ENCODE measurements at places on chromosomes 2 and 18. TPM values are rescaled to one million over a fixed set of nuclear protein-coding genes. Genes with fewer than 3 reads are reported as not detected.

Gene TSN
- 64.1 TPM for total RNA-seq

Gene RUFY4
- not detected for total RNA-seq

Gene CARF
- total RNA-seq: 4.4 TPM

Gene GALNT3
- total RNA-seq: 22.9 TPM

Gene DSG3
- 0.67 TPM for total RNA-seq

Gene DNAJB2
- total RNA-seq: 62.6 TPM

Gene PROKR1
- not detected for total RNA-seq

Gene REG1B
- total RNA-seq: not detected

Gene TMEM247
- not detected for total RNA-seq

Gene ANKRD23
- 2.1 TPM for total RNA-seq

Gene NMS
- total RNA-seq: not detected

Gene DSG4
- total RNA-seq: not detected

Gene FZD7
- 14.5 TPM for total RNA-seq

Gene ASPRV1
- total RNA-seq: 0.07 TPM

Gene RHOB
- 204 TPM for total RNA-seq

Gene BMP10
- not detected for total RNA-seq

Gene RGPD4
- total RNA-seq: not detected

Gene MROH2A
- total RNA-seq: not detected

Gene PLA2R1
- total RNA-seq: 3.6 TPM

Gene HOXD11
- total RNA-seq: 16.3 TPM

Gene SCYGR2
- not detected for total RNA-seq

Gene WDFY1
- 47.3 TPM for total RNA-seq

Gene TUBA4B
- total RNA-seq: not detected

Gene OTOS
- total RNA-seq: not detected

Gene GREB1L
- 1.5 TPM for total RNA-seq

Gene C2orf72
- 0.63 TPM for total RNA-seq

Gene TWIST2
- 4.2 TPM for total RNA-seq

Gene FAP
- 3.6 TPM for total RNA-seq

Gene TBR1
- total RNA-seq: 0.08 TPM

Gene CD226
- not detected for total RNA-seq

Gene POTEI
- total RNA-seq: not detected

Gene ST8SIA5
- under 0.01 TPM for total RNA-seq

Gene TRIB2
- total RNA-seq: 32.0 TPM

Gene SLC66A2
- 30.5 TPM for total RNA-seq

Gene IL36A
- not detected for total RNA-seq

Gene CDK5R2
- 0.21 TPM for total RNA-seq

Gene AP1S3
- 21.4 TPM for total RNA-seq

Data from kidney epithelial cell (primary cell).